ENCODE measurements at places on chromosomes 16 and 17.

DNA sequence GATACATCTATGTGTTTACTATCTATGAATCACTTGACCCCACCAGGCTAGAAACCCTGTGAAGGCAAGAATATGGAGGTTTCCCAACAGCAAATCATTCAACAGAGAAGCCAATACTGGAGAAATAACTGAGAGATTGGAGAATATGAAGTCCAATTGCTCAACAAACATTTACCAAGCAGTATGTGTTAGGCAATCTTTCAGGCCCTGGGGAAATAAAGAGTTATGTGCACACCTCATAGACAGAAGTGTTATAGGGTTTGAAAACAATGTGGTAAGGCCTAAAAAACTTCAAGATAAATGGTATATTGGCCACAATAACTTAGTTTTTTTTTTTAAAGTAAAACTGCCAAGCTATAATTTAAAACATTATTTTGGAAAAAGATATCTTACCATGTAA, 1245.8 kb downstream of the CDH11 start:
- no peak for DNase-seq

- no peak for DNase-seq
These were observed 9.9 kb downstream of the TAOK2 start for GRCh38 chr16:29983420-29984136.

- DNase-seq = no peak
These were observed 50.9 kb downstream of the LDHD start for GRCh38 chr16:75065521-75066149.

- no peak for DNase-seq
These were observed 46.8 kb downstream of the BRIP1 start for GRCh38 chr17:61816538-61816937.

DNA sequence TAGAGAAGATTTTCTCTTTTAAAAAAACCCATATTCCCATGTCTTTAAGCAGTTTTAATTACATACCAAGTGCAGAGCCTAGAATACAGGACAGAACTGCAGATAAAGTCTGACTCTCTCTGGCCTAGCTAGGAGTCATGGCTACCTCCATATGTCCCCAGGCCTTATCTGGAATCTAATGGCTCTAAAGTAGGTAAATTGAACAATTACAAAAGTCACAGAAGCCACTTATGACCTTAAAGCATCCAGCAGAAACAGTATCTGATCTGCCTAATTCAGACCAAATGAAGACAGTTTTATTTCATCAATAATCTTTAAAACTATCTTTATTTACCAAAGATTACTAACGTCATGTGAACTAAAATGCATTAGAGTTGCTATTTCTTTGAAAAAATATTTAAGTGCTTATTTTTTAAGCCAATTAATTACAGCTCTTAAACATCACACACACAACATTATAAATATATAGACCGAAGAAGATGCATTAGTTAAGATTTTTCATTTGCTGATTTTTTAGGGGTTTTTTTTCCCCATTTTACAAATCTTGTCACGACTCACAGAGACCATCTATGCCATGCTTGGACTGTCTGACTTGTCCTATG, 28.7 kb downstream of the PMM2 start:
- DNase-seq = no peak

DNA sequence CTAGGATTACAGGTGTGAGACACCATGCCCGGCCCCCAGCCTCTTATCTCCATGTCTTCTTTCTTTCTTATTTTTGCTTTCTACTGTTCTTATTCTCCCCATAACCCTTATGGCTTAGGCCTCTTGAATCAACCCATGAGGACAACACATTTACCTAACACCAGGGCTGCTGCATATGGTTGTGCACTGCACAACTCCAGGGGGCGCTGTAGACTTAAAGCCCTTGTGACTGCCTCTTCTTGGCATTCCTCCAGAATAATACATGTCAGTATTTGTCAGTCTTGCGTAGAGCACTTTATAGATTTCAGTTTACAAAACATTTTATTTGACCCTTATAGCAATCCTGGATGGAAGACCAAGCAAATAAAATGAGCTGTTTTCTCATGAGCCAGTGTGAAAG, 225.0 kb upstream of the SALL1 start:
- DNase-seq = no peak

DNA sequence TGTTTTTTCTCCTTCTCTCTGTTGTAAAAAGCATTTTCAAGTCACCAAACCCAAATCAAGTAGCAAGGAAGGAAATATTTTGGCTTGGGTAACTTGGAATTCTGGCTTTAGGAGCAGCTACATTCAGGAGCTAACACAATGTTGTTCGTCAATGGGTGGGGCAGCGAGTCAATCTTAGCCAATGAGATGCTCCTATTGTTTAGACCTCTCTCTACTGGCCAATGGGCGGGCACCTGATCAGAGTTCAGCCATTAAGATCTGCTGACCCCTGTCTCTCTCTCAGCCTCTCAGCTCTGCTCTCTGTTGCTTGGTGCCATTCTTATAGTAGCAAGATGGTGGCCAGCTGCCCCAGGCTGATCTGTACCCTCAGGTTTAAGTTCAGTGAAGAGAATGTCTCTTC, 83.2 kb downstream of the IRX3 start:
- DNase-seq = no peak

GRCh38 chr16:88977812-88978607, 1.0 kb upstream of the CBFA2T3 start:
- no peak for DNase-seq

DNA sequence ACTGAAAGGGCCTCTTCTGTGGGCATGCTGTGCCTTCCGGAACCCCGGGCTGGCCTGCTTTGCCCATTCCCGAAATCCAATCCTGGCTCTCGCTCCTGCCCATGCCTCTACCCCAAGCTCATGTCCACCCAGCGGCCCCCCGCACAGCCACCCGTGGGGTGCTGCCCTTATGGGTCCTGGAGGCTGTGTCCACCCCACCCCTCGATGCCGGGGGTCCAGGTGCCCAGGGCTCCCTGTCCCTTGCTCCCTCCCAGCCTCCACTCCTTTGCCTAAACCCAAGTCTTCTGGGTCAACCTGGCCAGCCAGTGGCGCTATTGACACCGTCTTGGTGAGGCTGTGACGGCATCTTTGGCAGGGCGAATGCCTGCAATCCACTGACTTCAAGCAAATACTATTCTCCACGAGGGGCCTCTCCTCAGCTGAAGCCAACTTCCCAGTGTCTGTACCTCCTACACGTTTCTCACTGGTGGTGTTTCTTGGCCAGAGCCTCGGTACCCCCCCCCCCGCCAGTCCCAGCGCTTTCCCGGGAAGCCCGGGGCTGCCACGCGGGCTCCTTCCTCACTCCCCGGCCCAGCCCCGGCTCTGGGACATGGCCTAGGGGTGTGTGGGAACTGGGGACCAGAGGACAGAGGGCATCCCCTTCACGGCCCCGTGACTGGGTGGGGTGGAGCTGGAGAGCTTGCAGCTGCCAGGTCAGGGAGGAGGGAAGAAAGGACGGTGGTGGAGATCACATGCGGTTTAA, 12.2 kb upstream of the DUS1L start:
- no peak for DNase-seq

DNA sequence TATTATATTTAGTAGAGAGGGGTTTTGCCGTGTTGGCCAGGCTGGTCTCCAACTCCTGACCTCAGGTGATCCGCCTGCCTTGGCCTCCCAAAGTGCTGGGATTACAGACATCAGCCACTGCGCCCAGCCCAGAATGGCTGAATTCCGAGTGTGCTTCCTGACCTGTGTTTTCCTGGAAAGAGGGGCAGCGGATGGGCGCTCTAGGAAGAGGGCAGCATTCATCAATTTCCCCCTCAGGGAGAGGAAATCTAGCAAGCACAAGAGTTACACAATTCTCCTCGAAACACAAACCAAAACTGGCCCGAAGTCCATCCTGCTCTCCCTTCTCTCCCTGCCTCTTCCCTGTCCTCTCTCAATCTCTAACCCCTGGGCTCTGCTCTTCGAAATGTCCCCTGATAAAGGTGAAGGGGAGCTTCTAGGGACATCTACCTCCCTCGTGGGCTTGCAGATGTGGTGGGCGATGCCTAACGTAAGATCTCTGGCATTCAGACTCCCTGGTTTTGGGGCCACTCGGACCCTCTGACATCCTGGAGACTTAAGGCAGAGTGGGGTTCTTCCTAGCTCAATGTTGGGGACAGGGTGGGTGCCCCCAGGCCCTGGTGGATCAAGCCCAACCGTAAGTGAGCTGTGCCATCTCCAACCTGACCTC, 1.0 kb downstream of the IL27 start:
- no peak for DNase-seq

- DNase-seq = no peak
These were observed 70.3 kb downstream of the YPEL2 start for GRCh38 chr17:59401725-59402124.

DNA sequence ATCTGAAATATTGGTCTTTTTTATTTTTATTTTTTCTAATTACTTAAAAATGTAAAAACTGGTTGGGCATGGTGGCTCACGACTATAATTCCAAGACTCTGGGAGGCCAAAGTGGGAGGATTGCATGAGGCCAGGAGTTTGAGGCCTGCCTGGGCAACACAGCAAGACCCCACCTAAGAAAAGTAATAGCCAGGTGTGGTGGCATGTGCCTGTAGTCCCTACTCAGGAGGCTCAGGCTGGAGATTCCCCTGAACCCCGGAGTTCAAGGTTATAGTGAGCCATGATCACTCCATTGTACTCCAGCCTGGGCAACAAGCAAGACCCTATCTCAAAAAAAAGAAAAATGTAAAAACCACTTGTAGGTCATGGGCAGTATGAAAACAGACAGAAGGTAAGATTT, 36.8 kb upstream of the CDH3 start:
- DNase-seq = no peak

GRCh38 chr16:71423865-71424264, 18.0 kb downstream of the TLE7 start:
- DNase-seq = no peak

DNA sequence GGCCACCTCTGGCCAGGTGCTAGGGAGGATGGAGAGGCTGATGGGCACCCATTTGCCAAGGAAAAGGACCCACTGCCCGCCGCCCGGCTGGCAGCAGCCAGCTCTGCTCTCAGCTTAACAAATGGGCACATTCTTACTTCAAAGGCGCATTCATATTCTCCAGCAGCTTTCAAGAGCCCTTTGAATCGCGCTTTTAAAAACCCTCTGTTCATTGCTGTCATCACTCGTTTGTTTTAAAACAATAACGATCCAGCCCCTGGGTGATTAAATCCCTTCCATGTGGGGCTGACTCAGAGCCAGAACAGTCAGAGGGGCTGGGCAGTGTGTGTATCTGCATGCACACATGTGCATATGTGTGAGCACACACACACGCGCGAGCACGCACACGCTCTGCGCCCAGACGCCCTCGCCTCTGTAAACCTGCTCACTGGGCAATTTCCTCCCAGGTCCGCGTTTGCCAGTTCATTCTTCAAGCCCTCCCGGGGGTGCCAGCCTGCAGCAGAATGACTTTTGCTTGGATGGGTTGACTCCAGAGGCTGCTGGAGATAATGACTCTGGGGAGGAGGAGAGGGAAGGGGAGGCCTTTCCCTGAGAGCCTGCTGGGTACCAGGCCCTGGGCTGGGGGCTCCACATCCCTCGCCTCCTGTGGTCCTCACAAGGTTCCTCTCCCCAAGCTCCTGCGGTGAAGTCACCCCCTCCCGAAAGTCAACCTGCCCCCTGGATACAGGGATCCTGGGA, 133.1 kb downstream of the SDK2 start:
- DNase-seq = no peak

DNA sequence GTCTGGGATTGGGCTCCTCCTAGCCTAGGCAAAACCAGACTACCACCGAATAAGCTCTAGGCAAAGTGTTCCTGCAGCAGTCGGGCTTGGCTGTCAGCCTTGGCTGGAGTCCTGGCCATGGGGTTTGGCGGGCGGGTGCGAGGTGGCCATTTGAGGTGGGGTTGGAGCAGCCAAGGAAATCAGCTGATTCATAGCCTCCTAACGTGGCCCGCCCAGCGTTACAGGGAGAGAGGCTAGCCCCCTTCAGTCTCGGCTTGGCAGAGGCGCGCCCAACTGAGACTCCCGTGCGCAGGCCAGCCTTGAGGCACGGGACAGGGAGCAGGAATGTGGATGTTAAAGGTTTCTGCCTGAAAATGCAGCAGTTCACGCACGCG, 1.9 kb downstream of the PMP22 start:
- no peak for DNase-seq

DNA sequence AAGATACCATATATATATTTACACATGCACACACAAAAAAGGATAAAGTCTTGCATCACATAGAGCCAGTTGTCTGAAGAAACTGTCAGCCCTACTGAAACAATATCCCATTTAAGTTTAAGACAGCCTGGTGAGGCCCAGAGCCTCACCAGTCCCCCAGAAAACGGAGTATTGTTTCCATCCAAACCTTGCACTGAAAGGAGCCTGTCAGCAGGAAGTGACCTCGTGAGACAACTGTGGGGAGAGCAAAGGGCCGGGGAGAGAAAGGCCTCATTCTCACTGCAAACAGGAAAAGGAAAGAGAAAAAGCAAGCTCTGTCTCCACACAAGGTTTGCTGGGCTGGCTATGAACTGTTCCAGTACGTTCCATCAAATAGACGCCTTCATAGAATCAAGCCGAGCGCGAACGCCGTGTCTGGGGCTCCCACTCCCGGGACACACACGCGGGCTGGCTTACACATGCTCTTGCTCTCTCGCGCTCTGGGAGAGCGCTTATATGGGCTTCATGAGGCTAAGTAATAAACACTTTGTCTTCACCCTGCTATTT, 44.4 kb upstream of the ZFHX3 start:
- DNase-seq = no peak

DNA sequence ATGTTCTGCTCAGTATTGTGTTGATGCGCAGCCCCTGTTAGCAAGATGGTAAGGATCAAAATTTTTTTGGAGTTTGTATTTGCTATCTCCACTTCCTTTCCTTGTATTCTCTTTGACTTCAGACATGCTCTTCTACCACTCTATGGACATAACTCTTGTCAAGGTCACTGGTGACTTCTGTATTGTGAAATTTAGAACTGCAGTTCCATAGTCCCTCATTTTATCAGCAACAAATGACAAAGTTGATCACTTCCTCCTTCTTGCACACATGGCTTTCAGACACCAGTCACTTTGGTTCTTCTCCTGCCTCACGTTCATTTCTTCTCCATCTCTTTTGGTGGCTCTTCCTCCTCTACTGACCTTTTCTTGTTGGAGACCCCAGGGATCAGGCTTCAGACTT, 21.1 kb downstream of the COX11 start:
- DNase-seq = no peak

DNA sequence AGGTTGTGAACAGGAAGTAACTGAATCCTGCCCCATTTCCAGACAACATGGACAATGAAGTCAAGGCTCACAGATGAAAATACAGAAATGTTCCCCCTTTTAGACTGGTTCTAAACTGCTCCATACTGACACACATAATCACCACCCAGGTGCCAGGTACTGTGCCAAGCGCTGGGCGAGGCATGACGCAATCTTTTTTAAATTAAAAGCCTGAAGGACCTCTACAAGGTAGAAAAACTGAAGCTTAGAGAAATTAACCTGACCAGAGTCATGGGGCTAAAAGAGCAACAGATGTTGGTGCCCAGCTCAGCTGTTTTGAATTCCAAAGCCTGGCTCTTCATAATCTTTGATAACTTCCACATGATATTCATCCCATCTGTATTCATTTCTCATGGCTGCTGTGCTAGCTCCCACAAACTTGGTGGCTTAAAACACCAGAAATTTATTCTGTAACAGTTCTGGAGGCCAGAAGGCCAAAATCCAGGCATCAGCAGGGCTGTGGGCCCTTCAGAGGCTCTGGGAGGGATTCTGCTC, 4.9 kb upstream of the RAB11FIP4 start:
- no peak for DNase-seq

Data from activated naive CD4-positive, alpha-beta T cell treated with anti-CD3 and anti-CD28 coated beads, Interleukin-2, amount 50 U/mL, for 72 hours (primary cell).